Renal cortex interstitium (tissue), 15 donors: ENCODE measurements at places on chromosomes 1 and 21. TPM values are rescaled to one million over a fixed set of nuclear protein-coding genes. Genes with fewer than 3 reads are reported as not detected.

- DNase-seq = no peak
Measured at GRCh38 chr1:226480461-226480860, 68.1 kb upstream of the STUM start.

The TEX38 gene
- 0.57 TPM for polyA plus RNA-seq

The FMO4 gene
- polyA plus RNA-seq = 25.4 TPM

DNA sequence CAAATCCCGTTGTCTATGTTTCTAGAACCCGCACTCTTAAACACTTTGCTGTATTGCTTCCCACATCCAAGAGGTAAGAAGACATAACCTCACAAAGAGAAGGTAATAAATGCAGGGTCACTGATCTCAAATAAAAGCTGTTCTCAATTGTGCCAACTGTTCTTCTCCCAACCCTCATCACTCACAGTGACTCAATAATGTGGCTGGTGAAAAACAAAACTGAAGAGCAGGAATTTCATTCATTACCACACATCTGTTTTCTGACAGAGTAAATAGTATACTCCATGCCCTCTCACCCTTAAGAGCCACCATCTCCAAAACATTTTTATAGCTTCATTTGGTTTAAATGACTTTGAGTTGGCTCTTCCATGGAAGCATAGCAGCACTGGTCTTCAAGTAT is 6.2 kb upstream of the ERICH3 start:
- DNase-seq = no peak

DNA sequence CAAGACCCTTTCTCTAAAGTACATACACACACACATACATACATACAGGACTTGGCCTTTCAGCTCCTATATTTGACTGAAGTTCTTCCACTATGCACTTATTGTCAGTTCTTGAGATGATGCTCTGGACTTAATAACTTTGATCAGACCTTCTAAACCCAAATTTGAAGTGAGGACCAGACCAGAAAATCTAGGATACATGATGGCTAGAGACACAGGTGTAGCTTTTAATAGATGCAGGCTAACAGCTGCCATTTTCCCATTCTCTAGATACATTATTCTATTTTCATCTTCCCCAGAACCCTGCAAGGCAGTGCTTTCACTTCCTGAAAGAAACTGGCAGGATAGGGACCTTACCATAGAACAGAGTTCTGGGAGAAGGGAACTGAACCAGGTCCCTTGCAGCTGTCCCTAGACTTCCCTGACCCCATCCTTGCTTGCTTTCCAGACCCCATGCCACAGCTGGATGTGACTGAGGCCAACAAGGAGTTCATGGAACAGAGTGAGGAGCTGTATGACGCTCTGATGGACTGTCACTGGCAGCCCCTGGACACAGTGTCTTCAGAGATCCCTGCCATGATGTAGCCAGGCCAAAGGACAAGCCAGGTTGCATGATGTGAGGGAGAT is 14.9 kb upstream of the RAB42 start:
- DNase-seq = no peak

The DMRTA2 gene
- 0.07 TPM for polyA plus RNA-seq

GRCh38 chr1:93667642-93668041 is 14.0 kb downstream of the BCAR3 start:
- DNase-seq = no peak

GRCh38 chr1:235741294-235741693 is 91.7 kb upstream of the GNG4 start:
- no peak for DNase-seq

DNA sequence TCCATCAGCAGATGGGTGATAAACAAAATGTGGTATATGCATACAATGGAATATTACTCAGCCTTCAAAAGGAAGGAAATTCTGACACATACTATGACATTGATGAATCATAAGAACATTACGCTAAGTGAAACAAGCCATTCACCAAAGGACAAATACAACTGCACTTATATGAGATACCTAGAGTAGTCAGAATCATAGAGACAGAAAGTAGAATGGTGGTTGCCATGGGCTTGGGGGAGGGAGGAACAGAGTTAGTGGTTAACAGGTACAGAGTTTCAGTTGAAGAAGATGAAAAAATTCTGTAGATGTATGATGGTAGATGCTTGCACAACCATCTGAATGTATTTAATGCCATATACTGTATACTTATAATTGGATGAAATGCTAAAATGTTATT is 39.1 kb upstream of the KCNK2 start:
- DNase-seq = no peak

DNA sequence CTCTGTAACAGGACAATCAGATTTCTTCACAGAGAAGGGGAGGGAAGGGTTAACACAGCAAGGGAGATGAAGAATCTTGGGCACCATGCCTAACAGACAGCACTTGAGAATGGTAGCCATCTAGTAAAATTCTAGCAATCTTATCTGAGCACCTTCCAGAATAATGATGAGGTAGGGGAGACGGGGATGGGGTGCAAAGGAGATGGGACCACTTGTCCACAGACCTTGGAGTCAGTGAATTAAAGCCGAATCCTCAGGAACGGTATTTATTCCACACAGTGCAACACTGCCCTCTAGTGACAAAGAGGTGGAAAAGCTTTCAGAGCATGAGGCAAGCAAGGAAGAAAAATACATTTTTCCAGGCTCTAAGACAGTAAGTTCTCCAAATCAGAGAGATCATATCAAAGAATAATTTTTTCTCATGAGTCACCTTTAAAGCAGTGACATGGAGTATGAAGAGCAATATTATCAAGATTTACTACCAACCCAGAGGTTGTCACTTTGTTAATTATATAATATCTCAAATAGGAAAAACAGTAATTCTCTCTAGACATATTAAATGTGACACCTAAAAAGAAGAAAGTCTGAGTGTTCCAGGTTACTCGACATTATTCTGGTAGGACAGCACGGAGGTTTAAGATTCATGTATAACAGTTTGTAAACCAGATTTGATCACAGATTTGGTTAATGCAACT is 43.3 kb upstream of the LPAR3 start:
- DNase-seq = peak; percentile 60

The PGLYRP4 gene
- polyA plus RNA-seq = not detected

- DNase-seq = no peak
Measured at GRCh38 chr1:89042491-89042890, 19.8 kb upstream of the GBP3 start.

- DNase-seq = no peak
Measured at GRCh38 chr1:36497207-36497606, 14.5 kb upstream of the CSF3R start.

GRCh38 chr1:177427811-177428210 is 257.1 kb downstream of the BRINP2 start:
- no peak for DNase-seq

GRCh38 chr1:29258189-29258975 is 22.1 kb downstream of the PTPRU start:
- DNase-seq = no peak

The LCE1D gene
- polyA plus RNA-seq = not detected

GRCh38 chr1:151210830-151211229 is 12.5 kb downstream of the PIP5K1A start:
- no peak for DNase-seq

The CACNA1E gene
- 0.37 TPM for polyA plus RNA-seq

The PHF13 gene
- polyA plus RNA-seq = 26.9 TPM

GRCh38 chr1:185241127-185241526 is 75.9 kb downstream of the IVNS1ABP start:
- DNase-seq = no peak

The RER1 gene
- polyA plus RNA-seq = 126 TPM
